ENCODE measurements at places on chromosomes 2 and 18.

DNA sequence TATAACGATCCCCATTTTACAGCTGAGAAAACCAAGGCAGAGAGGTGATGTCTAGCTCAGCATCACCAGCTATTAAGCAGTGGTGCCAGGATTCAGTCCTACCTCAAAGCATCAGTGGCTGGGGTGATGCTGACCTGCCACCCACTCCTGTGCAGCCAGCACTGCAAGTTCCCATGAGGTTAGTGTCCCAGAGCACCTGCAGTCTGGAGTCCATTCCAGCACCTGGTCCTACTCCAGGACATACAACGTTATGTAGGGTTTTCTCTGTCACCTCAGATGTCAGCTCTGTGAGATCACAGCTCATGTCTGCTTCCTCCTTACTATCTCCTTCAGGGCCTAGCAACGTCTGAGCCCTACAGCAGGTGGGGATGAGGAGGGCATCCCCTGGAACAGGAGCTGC lies 328.0 kb upstream of the HS6ST1 start:
- DNase-seq: no peak

DNA sequence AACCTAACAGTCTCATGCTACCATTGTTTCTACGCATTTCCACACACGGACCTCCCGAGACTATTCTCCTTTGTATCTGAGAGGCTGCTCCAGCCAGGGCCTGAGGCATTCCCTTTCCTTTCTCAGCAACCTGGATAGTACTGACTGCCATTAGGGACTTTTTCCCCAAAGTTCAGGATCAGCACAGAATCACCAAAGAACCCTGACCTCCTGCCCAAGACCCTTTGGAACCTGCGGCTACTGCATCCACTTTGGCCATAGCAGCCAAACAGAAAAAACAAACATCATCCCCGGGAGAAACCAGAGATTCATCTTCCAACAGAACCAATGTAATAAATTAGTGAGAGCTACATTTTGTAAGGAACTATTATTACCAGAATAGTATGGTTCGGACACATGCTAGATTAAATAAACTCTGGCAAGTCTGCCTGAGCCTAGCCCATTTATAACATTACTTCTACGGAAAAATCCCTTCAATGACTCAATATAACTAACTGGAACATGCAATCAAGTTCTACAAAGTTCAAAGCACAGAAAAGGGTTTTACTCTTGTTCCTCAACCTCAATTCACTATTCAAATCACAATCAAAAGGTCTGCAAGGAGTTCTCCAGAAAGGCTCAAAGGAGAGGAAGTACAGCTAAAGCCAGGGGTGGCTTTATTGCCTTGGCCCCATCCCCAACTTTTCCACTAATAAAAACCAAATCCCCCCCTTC lies 51.8 kb downstream of the LPIN2 start:
- no peak for DNase-seq

- no peak for DNase-seq
Measured at GRCh38 chr2:47483191-47483590, 80.2 kb downstream of the MSH2 start.

- DNase-seq: no peak
Measured at GRCh38 chr18:47863041-47863440, 67.4 kb downstream of the SMAD2 start.

- DNase-seq: no peak
Measured at GRCh38 chr2:96341641-96342040, 6.1 kb downstream of the NCAPH start.

DNA sequence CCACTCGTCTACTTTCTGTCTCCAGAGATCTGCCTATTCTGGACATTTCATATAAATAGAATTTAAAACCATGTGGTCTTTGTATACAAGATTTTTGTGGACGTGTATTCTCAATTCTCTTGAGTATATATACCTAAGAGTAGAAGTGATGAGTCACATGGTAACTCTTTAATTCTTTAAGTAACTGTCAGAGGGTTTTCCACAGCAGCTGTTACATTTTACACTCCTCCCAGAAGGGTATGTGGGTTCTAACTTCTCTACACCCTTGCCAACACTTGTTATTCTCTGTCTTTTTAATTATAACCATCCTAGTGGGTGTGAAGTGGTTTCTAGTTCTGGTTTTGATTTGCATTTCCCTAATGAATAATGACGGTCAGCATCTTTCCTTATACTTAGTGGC lies 70.9 kb downstream of the MAP3K20 start:
- no peak for DNase-seq

- no peak for DNase-seq
Measured at GRCh38 chr2:218981881-218982585, 3.0 kb downstream of the FEV start.

DNA sequence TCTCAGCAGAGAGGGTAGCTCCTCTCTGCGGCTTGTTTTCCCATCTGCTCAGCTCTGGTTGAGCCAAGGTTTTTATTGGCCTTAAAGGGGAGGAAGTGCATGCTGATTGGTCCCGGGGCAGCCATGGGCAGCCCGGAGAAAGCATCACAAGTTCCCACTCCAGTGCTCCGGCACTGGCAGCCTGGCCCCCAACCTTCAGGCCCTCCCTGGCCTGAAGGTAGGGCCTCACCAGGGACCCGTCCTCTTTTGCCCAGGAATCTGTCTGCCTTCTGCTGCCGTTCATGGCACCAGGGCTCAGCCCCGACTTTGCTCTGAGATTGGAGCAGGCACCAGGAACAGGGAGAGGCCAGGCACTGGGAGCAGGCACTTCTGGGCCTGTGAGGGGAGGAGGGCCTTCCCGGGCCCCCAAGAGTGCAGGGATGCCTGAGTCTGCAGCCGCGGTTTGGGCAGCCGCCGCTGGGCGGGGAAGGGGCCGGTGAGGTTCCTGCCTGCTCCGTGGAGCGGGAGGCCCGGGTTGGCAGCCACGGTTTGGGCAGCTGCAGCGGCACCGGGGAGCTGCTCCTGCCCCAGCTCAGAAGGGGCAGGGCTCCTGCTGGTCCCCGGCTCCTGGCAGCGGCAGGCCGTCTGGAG lies 17.5 kb upstream of the ILKAP start:
- DNase-seq: no peak

DNA sequence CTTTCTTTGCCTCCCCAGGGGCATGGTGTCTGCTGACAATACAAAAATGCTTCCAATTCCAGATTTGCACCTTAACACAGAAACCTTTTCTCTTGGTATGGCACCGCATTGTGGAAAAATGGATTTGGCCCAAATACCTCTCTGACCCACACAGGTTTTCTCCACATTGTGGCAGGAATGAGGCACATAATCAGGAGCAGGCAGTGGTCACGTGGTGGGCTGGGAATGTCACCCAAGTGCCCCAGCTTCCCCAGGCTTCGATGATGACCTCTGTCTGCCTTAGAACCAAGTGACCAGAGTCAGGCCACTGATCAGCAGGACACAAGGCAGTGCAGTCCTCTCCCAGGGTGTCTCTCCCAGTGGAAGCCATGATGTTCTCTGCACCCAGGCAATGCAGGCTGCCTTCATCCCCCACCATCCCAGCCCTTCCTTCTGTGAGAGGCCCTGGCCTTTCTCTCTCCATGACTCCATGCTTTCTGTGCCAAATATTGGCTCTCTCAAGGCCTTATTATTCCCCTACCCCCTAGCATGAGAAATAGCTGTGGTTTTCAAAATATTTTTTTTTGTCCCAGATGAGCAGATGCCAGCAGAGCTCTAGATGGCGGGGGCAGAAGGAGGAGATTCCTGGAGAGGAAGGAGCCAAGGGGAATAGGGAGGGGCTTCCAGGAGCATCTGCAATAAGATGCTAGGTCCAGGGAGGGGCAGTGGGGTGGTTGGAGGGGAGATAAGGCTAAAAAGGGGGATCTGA lies 198.9 kb downstream of the ACKR3 start:
- DNase-seq: no peak

DNA sequence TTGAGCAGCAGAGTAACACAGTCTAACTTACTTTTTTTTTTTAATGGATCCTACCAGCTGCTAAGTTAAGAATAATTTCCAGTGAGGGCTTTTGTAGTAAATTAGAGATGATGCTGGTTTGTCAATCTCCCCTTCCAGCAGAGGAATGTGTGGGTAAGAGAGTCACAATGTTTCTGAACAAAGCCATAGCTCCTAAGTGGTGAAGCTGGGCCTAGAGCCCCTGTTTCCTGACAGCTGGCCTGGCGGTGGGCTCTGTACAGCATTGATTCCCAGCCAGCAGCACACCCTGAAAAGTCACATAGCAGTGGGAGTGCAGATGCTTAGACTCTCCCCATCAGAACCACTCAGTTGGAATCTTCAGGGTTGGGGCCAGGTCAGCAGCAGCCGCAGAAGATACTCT lies 24.4 kb downstream of the CAPG start:
- no peak for DNase-seq

- no peak for DNase-seq
Measured at GRCh38 chr2:150109028-150109427, 378.4 kb downstream of the RND3 start.

- DNase-seq: no peak
Measured at GRCh38 chr2:113032737-113033136, 19.9 kb downstream of the IL36B start.

GRCh38 chr2:111656436-111656835 lies 227.6 kb downstream of the ANAPC1 start:
- DNase-seq: no peak

GRCh38 chr18:34509879-34510586 lies 200.1 kb upstream of the DTNA start:
- DNase-seq: no peak

- DNase-seq: no peak
Measured at GRCh38 chr18:35474884-35475283, 22.9 kb downstream of the INO80C start.

DNA sequence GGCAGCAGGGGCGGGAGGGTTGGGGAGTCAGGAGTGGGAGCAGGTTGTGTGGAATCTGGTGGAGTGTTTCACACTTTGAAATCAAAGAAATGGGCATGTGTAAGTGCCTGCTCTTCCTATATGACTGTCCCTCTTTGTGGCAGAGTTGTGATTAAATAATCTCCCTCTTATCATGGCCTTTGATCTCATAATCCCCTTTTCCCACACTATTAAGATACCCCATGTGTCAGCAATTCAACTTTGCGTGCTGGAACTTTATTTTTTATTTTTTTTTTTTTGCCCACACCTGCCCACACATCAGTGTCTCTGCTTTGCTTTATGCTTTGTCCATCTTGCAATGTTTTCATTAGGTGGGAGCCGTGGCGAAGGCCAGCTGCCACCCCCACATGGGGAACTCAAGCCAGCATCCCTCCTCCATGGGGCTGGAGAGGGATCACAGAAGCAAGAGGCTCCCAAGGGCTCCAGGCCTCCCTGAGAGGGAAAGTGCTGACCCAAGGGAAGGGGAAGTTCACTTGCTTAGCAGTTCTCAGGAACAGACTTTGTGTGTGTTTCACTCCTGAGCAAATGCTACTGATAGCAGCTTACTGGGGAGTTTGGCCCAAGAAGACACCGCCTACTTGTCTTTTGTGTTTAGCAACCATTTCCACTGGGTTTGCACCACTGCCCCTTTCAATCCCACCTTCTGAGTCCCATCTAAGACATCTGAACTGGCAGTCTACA lies 243.4 kb downstream of the BCL11A start:
- DNase-seq: no peak

DNA sequence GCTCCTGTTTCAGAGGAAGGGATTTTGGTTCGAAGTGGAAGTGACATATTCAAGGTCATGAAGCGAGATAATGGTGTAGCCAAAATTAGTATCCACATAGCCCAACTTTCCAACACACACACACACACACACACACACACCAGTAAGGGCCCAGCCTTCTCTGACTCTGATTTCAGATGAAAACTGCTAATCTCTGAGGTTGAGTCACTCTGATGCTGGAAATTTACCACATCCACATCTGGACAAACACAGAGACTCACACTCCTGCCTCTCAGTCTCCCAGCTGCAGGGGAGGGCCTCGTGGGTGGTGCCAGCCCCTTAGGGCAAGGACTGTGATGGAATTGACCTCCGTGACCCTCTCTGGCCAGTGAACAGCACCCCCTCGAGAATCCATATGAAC lies 29.0 kb upstream of the SLC35F6 start:
- no peak for DNase-seq
